ENCODE measurements at places on chromosomes 11 and 22. TPM values are rescaled to one million over a fixed set of nuclear protein-coding genes. Genes with fewer than 3 reads are reported as not detected.

Gene OR10S1
- polyA plus RNA-seq: not detected

Gene SLC36A4
- 28.5 TPM for polyA plus RNA-seq

Gene BLID
- not detected for polyA plus RNA-seq

Gene KCNK4
- polyA plus RNA-seq: not detected

Gene MUC2
- 0.03 TPM for polyA plus RNA-seq

Gene SYNGR1
- 21.6 TPM for polyA plus RNA-seq

Gene LINC01488
- polyA plus RNA-seq: not detected

Gene SF3A1
- 134 TPM for polyA plus RNA-seq

Gene ENTHD1
- polyA plus RNA-seq: not detected

Gene NLRP10
- polyA plus RNA-seq: 0.05 TPM

Gene PRG3
- 0.48 TPM for polyA plus RNA-seq

Gene RFPL2
- polyA plus RNA-seq: 0.73 TPM

Gene MS4A12
- polyA plus RNA-seq: not detected

Gene HSPB2
- polyA plus RNA-seq: 2.1 TPM

Gene IGLL5
- polyA plus RNA-seq: not detected
